DMS 273 treated with DMSO at 0.1 percent for 48 hours (cell line): ENCODE measurements at places on chromosomes 5 and 9.

- DNase-seq: no peak
These were observed 8.1 kb upstream of the PFDN1 start for GRCh38 chr5:140311011-140311467.

- no peak for DNase-seq
These were observed 70.2 kb upstream of the STXBP1 start for GRCh38 chr9:127541865-127542264.

DNA sequence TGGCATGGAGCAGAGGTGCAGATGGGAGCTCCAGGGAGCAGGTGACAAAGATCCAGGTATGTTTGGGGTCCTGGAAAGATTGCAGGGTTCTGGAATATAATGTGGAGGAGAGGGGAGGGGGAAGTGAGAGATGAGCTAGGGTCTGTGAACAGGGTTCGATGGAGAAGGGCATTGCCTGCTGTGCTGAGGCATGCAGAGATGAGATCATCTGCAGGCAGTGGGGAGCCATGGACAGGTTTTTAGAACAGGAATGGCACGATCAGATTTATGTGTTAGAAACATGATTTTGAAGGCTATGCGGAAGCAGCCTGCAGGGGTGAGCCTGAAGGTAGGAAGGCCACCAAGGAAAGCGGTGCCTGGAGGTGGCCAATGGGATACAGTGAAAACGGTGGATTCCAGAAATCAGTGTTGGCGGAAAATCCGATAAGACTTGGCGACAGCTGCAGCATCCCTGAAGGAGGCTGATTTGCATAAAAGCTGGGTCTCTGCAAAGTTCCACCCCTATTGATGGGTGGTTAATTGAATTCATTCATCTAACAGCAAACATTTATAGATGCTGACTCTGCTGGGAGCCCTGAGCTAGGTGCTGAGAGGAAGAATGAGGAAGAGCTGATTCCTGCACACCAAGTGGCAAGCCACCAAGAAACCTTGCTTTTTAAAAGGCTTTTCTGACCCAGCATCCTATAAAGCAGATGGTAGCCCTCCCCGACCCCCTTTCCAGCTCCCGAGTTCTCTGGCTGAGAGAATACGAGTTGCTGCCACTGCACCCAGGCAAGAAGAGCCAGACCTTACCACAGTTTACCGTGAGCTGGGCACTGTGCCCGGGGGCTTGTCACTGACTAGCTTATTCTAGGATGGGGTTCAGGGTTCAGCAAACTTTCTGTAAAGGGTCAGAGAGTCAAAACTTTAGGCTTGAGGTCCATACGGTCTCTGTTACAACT, 139.2 kb upstream of the SMIM23 start:
- no peak for DNase-seq

GRCh38 chr5:102974177-102974576, 145.8 kb downstream of the GIN1 start:
- DNase-seq: no peak

- no peak for DNase-seq
These were observed 11.7 kb downstream of the SPDL1 start for GRCh38 chr5:169595172-169595820.

DNA sequence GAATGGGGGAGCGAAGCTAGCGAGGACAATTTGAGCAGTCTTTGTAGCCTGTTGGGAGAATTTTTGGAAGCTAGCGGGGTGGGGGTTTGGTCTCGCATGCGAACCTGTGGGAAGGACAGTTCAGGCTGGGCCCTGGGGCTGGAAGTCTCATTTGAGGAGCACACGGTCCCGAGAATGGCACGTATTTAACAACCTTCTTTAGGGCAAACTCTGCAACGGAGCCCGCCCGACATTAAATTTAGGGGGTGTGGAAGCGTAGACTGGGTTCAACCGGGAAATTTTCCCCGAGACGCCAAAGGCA, 35.2 kb upstream of the NFIB start:
- DNase-seq: no peak

- no peak for DNase-seq
These were observed 14.6 kb downstream of the ZBTB43 start for GRCh38 chr9:126819482-126819881.

DNA sequence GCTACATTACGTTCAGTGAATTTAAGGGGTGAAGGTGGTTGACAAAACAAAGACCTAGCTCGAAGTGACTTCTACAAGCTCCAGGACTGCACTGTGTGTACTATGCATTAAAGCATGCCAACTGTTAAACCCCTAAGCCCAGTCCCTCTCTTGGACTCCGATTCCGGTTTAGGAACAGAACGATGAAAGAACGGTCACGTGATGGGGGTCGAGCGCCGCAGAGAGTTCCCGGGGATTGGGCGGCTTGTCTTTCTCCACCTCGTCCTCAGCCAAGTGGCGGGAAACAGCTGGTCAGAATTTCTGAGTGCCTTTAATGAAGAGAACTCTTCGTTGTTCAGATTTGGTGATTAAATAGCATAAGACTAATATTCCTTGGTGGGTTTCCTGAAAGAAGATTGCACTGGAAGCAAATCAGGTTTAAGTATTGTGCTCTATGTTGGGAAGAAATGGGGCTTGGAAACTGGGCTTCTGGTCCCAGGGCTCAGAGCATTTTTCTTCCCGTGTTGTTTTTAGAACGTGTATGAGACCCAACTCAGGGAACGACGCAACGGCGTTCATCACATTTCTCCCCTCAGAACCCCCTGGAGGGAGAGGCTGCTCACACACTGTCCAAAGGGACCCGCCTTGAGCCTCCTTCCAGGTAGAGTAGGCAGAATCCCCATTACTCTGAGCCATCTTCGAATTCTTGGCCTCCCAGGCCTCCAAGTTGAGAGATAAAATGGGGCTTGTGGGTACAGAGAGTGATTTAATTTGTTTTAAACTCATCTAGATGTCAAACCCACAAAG, 25.3 kb downstream of the IRX2 start:
- no peak for DNase-seq

GRCh38 chr5:170491479-170491878, 12.3 kb upstream of the KCNIP1 start:
- no peak for DNase-seq

DNA sequence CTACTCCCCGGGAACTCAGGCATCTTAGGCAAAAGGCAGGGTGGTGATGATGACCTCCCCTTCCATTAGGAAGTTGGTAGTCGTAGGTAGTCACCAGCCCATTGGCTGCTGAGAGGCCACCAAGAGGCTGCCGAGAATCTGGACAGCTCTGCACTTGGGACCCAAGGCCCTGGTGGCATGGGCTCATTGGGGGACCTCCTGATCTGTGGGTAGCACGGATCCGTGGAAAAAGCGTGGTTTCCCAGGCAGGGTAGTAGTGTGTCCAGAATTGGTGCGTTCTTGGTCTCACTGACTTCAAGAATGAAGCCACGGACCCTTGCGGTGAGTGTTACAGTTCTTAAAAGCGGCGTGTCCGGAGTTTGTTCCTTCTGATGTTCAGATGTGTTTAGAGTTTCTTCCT, 158.8 kb downstream of the CNTLN start:
- no peak for DNase-seq

GRCh38 chr9:123814496-123814895, 115.4 kb downstream of the DENND1A start:
- no peak for DNase-seq

GRCh38 chr9:123654994-123655637, 274.8 kb downstream of the DENND1A start:
- no peak for DNase-seq
